ENCODE measurements at places on chromosomes 6 and 20.

- DNase-seq: no peak
These were observed 32.8 kb downstream of the PSMB9 start for GRCh38 chr6:32886681-32887383.

- DNase-seq: no peak
These were observed 301 bp downstream of the PPP1R3D start for GRCh38 chr20:59939879-59940128.

- no peak for DNase-seq
These were observed 68.3 kb downstream of the RIN2 start for GRCh38 chr20:19826179-19826914.

- no peak for DNase-seq
These were observed 726 bp upstream of the EMILIN3 start for GRCh38 chr20:41367393-41367695.

DNA sequence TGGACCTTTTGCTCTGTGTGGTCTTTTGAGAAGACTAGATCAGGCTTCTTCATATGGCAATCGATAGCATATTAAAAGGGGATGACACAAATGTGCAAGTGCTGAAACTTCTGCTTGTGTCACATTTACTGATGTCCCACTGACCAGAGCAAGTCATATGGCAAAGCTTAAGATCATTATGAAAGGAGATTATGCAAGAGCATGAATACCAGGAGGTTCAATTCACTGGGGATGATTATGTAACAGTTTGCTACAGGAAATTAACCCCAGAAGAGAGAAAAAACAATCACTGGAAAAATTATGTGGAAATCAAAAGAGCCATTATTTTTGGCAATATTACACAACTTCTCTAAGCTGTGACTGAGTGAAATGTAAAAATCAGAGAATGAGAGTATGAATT, 13.7 kb upstream of the PRDM13 start:
- no peak for DNase-seq

DNA sequence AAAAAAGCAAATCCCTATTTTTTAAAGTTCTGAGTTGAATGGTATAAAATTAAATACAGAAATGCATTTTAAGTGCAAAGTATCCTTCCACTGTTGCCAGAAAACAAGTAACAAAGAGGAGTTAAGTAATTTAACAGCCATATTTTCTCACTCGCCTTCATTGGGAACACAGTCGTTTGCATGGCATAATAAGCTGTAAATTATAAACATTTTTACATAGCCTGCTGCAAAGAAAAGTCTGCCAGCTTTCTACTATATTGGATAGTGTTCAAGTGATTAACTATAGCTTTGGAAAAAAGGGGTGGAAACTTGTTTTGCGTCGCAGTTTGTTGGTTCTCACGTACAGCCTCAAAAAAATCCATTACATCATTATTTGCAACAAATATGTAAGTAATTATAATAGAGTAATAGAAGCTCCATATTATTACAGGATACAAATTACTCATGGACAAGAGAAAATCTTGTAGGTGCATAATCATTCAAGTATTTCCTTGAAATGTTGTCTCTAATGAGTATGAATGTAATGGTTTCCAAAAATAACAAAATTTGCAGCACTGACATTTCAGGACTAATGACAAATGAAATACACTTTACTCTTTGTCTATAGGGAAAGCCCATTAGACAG, 139.3 kb downstream of the PDSS2 start:
- no peak for DNase-seq

DNA sequence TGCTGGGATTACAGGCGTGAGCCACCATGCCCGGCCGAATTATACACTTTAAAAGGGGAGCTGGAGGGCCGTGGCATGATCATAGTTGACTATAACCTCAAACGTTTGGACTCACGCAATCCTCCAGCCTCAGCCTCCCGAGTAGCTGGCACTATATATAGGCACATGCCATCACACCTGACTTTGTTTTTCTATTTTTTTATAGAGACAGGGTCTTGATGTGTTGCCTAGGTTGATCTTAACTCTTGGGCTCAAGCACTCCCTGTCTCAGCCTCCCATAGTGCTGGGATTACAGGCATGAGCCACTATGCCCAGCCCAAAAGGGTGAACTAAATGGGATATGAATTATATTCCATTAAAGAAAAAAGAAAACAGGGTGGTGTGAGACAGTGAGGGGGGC, 7.8 kb downstream of the PTGIS start:
- no peak for DNase-seq

All from hippocampal formation (tissue), 2 donors.